ENCODE measurements at places on chromosomes 13 and 19. TPM values are rescaled to one million over a fixed set of nuclear protein-coding genes. Genes with fewer than 3 reads are reported as not detected.

Gene SYDE1
- 24.7 TPM for total RNA-seq

Gene THAP8
- 9.4 TPM for total RNA-seq

- DNase-seq: no peak
These were observed 6.0 kb downstream of the SYCE2 start for GRCh38 chr19:12913011-12913561.

Gene NAPSA
- 0.96 TPM for total RNA-seq

Gene MLLT1
- total RNA-seq: 86.4 TPM

GRCh38 chr13:24627946-24628345 lies 52.3 kb upstream of the ATP12A start:
- DNase-seq: no peak
